SHP77 treated with DMSO at 0.1 percent for 48 hours (cell line): ENCODE measurements at places on chromosomes 7 and 10.

DNA sequence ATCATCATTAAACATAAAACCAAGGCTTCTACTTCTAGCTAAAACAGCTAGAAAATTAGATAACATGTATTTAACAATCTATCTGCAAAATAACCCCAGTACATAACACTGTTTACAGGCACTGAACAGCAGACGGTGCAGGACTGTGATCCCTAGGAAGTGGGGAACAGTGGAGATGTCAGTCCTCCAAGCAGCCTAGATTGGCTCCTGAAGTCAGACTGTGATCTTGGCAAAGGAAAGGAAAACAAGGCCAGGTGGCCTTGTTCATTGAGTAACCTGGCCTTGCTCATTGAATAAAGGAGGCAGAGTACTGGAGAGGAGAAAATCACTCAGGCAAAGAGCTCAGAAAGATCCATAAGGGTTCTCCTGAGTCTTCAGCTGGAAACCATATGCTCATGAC, 77.7 kb upstream of the DIP2C start:
- peak; percentile 8 for DNase-seq

- DNase-seq, result no peak
Observed at GRCh38 chr7:158396982-158397862, 190.4 kb downstream of the PTPRN2 start.

- DNase-seq, result no peak
Observed at GRCh38 chr7:99030457-99030856, 113.5 kb downstream of the SMURF1 start.

- no peak for DNase-seq
Observed at GRCh38 chr7:78368771-78369170, 570.2 kb downstream of the PHTF2 start.

DNA sequence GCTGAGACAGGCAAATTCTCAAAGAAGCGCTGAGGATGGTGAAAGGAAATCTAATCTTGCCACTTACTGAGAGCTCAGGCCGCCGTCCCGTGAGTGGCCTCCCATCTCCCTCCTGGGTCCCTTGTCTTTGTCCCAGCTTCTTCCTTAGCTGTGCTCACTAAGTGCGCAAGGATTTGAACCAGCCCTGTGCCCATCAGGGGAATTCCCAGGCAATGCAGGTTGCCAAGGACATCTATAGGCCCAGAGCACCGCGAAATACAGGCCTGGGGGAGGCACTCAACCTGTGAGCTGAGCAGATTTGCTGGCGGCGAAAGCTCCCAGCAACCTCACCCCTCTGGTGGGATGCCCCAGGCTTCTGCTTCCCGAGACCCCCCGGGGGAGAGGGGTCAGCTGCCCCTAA, 64.8 kb downstream of the OAT start:
- DNase-seq, result no peak

- DNase-seq, result no peak
Observed at GRCh38 chr7:12256090-12256489, 45.0 kb downstream of the TMEM106B start.

DNA sequence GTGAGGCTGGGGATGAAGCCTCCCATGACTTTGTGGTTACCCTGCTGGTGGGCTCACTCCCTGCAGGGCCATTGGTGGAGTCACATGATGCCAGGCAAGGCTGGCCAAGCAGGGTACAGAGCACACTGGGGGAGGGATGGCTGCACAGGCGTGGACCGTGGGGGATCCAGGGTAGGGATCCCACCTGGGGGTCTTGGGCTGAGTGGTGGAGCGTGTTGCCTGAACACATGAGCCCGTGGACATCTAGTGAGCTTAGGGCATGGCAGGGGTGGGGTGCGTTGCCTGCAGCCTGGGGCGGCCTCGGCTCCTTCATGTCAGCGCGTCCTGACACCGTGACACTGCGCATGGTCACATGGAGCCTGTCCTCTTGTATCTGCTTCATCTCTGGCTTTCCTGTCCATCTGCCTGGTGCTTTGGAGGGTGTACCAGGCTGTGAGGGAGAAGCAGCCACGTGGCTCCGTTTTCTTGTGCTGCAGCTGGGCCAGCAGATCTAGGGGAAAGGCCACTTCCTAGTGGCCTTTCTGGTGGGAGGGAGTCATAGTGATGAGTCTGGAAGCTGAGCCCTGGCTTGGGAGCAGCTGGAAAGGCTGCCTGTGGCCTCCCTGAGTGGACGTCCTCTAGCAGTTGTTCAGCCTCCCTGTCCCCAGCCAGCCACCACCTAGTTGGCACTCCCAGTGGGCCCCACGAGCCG, 96.2 kb downstream of the LHPP start:
- DNase-seq, result no peak

DNA sequence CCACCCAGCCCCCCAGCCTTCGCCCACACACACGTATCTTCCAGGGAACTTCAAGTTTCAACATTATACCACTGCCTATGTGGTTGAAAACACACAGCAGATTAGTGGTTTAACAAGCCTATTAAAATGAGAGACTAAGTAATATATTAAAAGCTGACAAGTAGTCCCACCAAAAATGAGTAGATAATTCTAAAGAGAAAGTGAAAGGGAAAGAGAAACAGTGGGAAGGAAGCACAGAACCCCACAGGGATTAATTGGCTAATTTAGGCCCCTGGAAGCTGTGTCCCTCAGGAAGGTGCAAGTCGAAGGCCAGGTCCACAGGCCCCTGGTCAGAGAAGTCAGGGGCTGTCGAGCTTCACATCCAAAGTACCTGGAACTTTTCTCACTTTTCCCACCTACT, 210.5 kb upstream of the YAE1 start:
- DNase-seq, result no peak

DNA sequence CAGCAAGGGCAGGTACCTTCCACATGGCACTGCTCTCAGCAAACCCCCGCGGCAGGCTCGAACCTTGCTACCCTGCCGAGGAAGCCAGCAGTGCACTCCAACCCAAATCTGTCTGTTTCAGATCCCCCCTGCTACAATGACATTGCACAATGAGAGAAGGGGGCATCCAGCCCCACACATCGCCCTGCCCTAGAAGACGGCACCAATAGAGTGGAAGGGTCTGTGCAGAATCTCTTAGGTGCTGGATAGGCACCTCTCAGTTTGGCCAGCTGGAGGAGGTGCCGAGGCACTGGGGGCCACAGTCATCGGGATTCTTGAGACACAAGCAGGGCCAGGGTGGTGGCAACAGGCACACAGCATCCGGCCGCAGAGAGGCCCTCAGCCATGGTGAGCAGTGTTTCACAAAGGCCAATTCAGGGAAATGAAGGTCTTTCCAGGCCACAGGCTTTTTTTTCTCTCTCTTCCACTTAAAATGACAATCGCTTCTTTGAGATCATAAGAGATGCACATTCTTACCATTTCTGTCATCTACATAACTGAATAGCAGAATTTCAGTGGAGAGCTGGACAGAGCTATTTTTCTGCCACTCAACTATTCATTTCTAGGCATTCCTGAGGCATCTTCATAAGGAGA, 281.3 kb downstream of the TNS3 start:
- no peak for DNase-seq

DNA sequence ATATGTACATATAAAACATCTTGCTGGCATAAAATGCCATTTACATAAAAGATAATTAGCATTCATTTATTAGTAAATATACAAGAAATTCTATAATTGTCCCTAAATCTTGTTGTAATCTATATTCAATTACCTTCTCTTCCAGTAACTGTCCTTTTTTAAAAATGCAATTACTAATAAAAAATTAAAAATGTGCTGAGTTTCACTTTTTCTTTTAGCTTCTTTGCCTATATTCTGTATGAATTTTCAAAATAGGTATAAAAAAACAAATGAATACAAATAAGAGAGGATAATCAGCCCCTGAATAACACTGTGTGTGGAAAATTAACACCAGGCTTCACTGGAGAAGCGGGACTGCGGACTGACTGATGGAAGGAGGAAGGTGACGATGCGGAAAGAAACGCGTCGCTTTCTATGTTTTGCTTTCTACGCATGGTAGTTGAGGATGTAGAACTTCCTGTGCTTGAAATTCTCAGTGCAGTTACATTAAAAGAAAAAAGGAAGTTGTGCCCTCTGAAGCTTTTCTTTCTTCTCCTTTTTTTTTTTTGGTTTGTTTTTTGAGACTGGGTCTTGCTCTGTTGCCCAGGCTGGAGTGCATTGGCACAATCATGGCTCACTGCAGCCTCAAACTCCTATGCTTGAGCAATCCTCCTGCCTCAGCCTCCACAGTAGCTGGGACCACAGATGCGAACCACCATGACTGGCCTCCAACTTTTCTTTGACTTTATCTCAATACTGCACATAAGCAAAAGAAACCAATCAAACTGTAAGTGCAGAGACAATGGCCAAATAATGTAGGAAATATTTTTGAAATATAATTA, 7.4 kb upstream of the ZMYND11 start:
- DNase-seq, result no peak

DNA sequence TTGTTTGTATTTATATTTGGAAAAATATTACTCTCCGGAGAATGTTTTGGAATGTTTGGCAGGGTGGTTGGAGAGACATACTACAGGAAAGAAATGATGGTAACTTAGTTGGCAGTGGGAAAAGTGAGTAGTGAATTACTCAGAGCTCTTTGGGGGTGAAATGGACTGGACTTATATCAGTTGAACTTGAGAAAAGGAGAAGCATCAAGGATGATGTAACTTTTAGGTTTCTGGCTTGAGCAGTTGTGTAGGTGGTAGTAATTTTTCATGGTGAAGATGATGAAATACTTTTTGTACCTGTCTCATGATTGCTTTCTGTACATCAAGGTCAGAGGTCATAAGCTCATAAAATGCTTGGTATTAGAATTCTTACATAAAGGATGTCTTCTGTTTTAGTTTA, 617.2 kb downstream of the AUTS2 start:
- no peak for DNase-seq

- no peak for DNase-seq
Observed at GRCh38 chr10:78197628-78198272, 164.1 kb downstream of the RPS24 start.

- DNase-seq, result no peak
Observed at GRCh38 chr7:15669443-15670090, 16.9 kb downstream of the MEOX2 start.

DNA sequence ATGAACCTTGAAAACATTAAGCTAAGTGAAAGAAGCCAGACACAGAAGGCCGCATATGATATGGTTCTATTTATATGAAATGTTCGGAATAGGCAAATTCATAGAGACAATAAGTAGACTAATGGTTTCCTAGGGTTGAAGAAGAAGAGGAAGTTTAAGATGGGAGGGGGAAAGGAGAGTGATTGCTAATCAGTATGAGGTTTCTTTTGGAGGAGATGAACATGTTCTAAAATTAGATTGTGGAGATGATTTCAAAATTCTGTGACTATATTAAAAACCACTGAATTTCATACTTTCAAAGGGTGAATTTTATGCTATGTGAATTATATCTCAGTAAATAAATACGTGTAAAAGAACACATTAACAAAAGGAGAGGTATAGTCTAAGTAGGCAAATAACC, 176.4 kb upstream of the HPS1 start:
- DNase-seq, result no peak

- DNase-seq, result peak; percentile 4
Observed at GRCh38 chr10:5343561-5343960, 21.2 kb upstream of the UCN3 start.

DNA sequence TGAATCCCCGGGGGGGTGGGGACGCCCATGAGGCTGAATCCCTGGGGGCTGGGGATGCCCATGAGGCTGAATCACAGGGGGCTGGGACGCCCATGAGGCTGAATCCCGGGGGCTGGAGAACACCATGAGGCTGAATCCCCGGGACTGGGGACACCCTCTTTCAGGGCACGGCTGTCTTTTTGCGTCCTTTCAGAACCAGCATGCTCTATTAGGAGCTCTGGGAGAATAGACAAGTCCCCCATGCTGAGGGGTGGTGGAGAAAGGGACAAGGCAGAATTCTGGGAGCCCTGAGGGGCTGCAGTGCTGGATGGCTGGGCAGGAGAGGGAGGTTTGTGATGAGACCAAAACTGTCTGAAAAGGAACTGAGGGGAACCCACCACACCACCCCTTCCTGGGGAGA, 257.3 kb upstream of the TCERG1L start:
- no peak for DNase-seq

- DNase-seq, result no peak
Observed at GRCh38 chr10:36023939-36024338, 381.8 kb upstream of the FZD8 start.

DNA sequence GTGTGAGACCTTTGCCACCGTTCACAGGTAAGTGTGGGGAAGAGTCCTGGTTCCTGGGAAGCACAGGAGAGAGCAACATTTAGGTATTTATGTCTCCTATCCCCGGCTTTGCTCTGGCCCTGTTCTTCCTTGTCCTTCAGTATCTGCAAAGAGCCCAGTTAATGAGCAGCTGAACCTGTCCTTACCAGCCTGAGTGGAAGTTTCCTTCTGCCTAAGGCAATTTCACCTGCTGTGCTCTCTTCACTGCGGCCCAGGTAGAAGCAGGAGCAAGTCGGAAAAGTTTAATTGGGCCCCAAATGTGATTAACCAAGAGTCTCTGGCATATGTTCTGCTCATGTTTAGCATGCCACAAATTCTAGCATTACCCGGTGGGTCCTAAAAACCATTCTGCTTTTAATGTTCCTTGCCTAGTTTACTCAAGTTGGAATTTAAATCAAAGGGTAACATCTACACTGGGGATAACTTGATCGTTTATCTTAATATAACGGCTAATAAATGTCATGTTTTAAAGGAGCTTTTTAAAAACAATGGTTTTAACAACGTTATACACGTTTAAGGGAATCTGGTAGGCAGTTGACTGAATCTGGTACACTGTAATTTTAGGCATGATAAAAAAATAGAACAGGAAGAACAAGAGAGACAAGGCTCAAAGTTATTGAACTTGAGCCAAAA, 817.1 kb downstream of the TYW1 start:
- DNase-seq, result no peak

DNA sequence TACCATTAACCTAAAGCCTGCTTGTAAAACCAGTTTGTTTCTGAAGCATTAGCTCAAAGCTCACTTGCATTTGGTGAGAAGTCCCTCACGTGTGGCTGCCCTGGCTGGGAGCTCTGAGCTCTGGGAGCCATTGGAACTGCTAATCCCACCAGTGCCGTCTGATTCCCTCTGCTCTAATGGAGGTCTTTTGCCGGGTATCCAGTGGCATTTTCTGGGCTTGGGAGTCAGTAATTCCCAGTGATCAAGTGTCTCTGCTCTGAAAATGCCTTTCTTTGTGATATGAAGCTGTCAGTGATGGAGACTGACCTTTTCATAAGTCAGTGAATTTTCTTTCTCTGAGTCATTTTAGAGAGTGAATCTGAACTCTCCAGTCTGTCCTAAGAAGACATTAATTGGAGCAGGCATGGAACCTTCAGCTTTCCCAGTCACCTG, 36.9 kb upstream of the FAM20C start:
- no peak for DNase-seq

DNA sequence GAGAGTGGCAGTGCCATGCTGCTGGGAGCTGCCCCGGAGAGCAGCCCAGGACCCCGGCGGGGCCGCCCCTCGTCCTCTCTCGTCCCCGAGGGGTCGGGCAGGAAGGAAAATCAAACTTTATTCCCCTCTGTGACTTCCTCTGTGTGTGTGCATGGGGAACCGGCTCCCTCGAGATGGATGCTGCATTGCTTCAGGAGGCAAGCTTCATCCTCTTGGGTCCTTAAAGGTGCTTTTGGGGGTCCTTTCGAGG, 726 bp downstream of the MCU start:
- no peak for DNase-seq

- peak; percentile 58 for DNase-seq
Observed at GRCh38 chr7:44072364-44073231, 7.2 kb upstream of the PGAM2 start.

GRCh38 chr7:42961170-42961569, 29.0 kb downstream of the MRPL32 start:
- no peak for DNase-seq

- no peak for DNase-seq
Observed at GRCh38 chr7:123763191-123763661, 14.4 kb upstream of the WASL start.

- DNase-seq, result no peak
Observed at GRCh38 chr7:16144361-16144760, 277.0 kb downstream of the CRPPA start.
